ENCODE measurements at places on chromosomes 13 and 19. TPM values are rescaled to one million over a fixed set of nuclear protein-coding genes. Genes with fewer than 3 reads are reported as not detected.

The MEIOSIN gene
- total RNA-seq = not detected

The PCDH8 gene
- total RNA-seq = not detected

The NCCRP1 gene
- 0.66 TPM for total RNA-seq

The CEACAM20 gene
- total RNA-seq = not detected

The ATP4A gene
- total RNA-seq = not detected

Data from body of pancreas (tissue), 4 donors.